ENCODE measurements at places on chromosomes 13 and 19. TPM values are rescaled to one million over a fixed set of nuclear protein-coding genes. Genes with fewer than 3 reads are reported as not detected.

GRCh38 chr19:29029268-29029958, 183.5 kb downstream of the UQCRFS1 start:
- H3K36me3 ChIP-seq, result no peaks in the 10 kb centered on the region
- DNase-seq, result no peak
- no peak overlapping the region for H3K4me3 ChIP-seq
- H3K27me3 ChIP-seq, result no peaks in the 10 kb centered on the region
- no peak overlapping the region for H3K27ac ChIP-seq

DNA sequence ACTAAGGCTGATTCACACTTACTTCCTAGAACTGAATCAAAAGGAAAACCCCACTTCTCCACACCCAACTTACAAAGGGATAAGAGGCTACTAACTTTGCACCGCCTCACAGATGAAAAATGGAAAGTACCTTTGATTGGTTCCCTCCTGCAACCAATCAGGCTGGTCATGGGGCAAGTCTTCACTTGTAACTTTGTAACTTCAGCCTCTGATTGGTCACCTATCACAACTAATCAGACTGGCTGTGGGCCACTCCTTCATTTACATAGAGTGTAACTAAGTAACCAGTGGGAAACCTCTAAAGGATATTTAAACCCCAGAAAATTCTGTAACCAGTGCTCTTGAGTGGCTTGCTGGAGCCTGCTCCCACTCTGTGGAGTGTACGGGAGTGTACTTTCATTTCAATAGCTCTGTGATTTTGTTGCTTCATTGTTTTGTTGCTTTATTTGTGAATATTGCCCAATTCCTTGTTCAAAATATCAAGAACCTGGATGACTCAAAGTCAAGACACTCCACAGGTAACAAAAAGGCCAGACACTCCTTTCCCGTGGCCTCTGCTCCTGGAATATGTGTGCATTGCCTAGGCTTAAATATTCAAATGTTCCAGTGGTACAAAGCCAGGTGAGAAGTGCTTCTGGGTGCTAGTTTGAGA, 50.5 kb downstream of the RFC3 start:
- H3K4me3 ChIP-seq, result no peak overlapping the region
- H3K36me3 ChIP-seq, result no peaks in the 10 kb centered on the region
- no peak for DNase-seq
- H3K4me1 ChIP-seq, result no peaks in the 10 kb centered on the region

DNA sequence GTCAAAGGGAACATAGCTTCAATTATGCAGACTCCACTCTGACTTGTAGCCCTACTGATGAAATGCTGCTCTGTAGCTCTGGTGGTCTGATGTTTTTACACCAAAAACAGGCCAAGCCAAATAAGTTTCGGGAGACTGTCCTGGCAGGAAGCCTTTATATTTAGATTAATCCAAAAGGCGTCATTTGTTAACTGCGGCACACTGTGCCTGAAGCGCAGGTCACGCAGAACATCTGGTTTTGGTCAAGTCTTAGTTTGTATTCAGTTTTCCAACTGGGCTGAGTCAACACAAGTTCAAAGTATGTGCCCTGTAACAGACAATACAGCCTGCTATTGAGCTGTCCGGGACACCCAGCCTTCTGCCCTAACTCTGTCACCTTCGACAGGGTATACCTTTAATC, 154.6 kb upstream of the IPO5 start:
- H3K4me3 ChIP-seq, result no peak overlapping the region
- H3K27ac ChIP-seq, result no peak overlapping the region
- no peaks in the 10 kb centered on the region for H3K27me3 ChIP-seq
- peaks cover 17% of the 10 kb centered on the region for H3K36me3 ChIP-seq
- DNase-seq, result no peak
- H3K4me1 ChIP-seq, result no peaks in the 10 kb centered on the region

DNA sequence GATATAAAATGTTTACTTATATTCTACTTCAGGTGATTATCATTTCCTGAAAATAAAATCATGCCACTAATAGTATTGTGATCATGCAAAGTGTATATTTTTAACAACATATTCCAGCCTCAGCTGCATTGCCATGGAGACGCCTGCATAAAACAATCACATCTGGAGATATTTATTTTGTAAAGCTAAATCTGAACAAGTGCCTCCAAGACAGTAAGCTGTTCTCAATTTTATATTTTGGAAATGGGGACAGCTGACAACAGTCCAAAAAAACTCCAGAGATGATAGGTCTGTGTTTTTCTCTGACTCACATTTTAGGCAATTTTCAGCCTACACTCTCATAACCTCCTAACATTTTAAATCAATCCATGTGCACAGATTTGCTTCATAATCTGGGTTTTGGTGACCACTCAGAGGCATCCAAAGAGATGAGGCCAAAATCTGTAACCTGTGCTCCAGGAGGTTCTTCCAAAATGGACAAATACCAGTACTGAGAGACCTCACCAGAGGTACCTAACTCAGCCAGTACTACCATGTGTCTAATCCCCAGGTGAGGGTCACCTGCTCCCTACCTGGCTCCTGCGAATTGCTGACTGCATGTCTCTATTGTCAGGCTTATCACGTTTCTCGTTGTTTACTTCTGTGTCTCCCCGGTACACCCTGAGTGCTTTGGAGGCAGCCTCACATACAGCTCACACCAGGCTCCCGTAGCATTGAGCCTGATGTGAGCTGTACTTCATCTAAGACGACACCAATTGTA, 62.7 kb downstream of the COL4A1 start:
- H3K36me3 ChIP-seq, result no peaks in the 10 kb centered on the region
- H3K27me3 ChIP-seq, result peaks cover 7% of the 10 kb centered on the region
- no peak overlapping the region for H3K27ac ChIP-seq
- H3K4me1 ChIP-seq, result no peaks in the 10 kb centered on the region
- no peak for DNase-seq

DNA sequence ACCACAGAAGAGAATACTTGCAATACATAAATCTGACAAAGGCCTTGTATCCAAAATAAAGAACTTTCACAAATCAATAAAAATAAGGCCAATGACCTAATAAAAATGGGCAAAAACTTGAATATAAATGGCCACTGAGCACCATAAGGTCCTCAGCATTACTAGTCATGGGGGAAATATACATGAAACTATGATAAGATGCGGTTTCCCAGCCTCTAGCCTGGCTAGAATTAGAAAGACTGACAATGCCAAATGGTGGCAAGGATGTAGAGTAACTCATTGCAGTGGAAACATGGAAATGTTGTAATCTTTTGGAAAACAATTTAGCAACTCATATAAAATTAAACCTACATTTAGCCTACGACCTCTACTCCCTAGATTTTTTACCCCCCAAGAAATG, 227.1 kb downstream of the GGACT start:
- peaks cover 6% of the 10 kb centered on the region for H3K36me3 ChIP-seq
- H3K4me1 ChIP-seq, result peaks cover 14% of the 10 kb centered on the region
- no peaks in the 10 kb centered on the region for H3K27me3 ChIP-seq
- no peak for DNase-seq

DNA sequence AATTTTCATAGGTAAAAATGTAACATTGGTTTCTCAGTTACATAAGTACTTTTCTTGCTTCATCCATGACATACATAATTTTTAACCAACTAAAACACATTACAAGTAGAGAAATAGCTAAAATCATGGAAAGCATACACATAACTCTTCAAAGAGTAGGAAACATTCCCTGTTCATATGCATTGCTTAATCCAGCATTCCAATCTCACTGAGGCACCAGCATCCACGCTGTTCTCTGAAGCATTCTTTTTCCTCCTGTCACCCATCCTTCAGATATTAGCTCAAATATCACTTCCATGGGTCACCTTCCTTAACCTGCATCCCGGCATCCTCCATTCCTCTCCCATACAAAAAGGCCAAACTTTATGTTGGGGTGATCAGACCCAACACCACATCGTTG, 79.1 kb downstream of the ZNF254 start:
- no peak overlapping the region for H3K27ac ChIP-seq
- DNase-seq, result no peak
- peaks cover 44% of the 10 kb centered on the region for H3K36me3 ChIP-seq
- H3K27me3 ChIP-seq, result no peaks in the 10 kb centered on the region

GRCh38 chr19:4977299-4978174, 8.6 kb downstream of the KDM4B start:
- peaks cover 15% of the 10 kb centered on the region for H3K4me1 ChIP-seq
- no peaks in the 10 kb centered on the region for H3K27me3 ChIP-seq
- no peaks in the 10 kb centered on the region for H3K36me3 ChIP-seq
- H3K4me3 ChIP-seq, result peak overlapping the region; percentile 64

- H3K36me3 ChIP-seq, result no peaks in the 10 kb centered on the region
- H3K4me3 ChIP-seq, result no peak overlapping the region
- DNase-seq, result no peak
- no peak overlapping the region for H3K27ac ChIP-seq
Measured at GRCh38 chr19:8648240-8648639, 17.8 kb downstream of the NFILZ start.

- H3K27ac ChIP-seq, result no peak overlapping the region
- no peaks in the 10 kb centered on the region for H3K36me3 ChIP-seq
- H3K27me3 ChIP-seq, result no peaks in the 10 kb centered on the region
- H3K4me1 ChIP-seq, result no peaks in the 10 kb centered on the region
- no peak overlapping the region for H3K4me3 ChIP-seq
Measured at GRCh38 chr13:106113796-106114195, 421.7 kb downstream of the EFNB2 start.

GRCh38 chr13:71524613-71525304, 342.2 kb downstream of the DACH1 start:
- no peaks in the 10 kb centered on the region for H3K36me3 ChIP-seq
- no peak overlapping the region for H3K4me3 ChIP-seq
- no peaks in the 10 kb centered on the region for H3K4me1 ChIP-seq
- H3K27me3 ChIP-seq, result no peaks in the 10 kb centered on the region
- DNase-seq, result no peak

- H3K27me3 ChIP-seq, result no peaks in the 10 kb centered on the region
- H3K4me3 ChIP-seq, result no peak overlapping the region
- H3K27ac ChIP-seq, result no peak overlapping the region
- no peak for DNase-seq
Measured at GRCh38 chr13:95783747-95784146, 106.8 kb downstream of the DNAJC3 start.

GRCh38 chr13:112688560-112689302, 1.1 kb upstream of the ATP11A start:
- no peaks in the 10 kb centered on the region for H3K27me3 ChIP-seq
- peak; percentile 85 for DNase-seq
- peak overlapping the region; percentile 86 for H3K4me3 ChIP-seq
- peak overlapping the region; percentile 89 for H3K27ac ChIP-seq

DNA sequence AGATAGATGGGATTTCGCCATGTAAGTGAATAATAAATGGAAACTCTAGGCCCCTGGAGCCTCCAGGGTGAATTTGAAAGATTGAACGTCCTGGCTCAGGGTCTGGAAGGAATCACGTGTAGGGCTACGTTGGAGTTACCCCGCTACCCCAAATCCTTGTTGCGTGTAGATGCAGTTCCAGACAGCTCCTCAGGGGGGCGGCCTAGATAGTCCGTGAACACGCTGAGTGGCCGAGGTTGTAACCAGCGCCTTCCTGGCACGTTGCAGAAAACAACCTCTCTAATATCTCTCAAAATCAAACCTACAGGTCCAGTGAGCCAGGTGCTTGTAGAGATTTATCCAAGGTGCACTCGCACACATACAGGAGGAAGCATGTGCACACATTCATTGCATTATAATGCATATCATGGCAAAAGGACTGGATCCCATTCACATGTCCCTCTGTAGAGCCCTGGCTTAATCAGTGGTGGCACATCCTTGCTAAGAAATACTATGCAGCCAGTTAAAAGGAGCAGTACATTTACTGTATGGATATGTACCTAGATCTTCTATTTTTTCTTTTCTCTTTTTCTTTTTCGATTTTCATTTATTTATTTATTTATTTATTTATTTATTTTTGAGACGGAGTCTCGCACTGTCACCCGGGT, 2.5 kb upstream of the KEAP1 start:
- H3K4me1 ChIP-seq, result peaks cover 30% of the 10 kb centered on the region
- peak overlapping the region; percentile 7 for H3K4me3 ChIP-seq
- no peak overlapping the region for H3K27ac ChIP-seq
- peak; percentile 78 for DNase-seq
- H3K27me3 ChIP-seq, result no peaks in the 10 kb centered on the region
- H3K36me3 ChIP-seq, result no peaks in the 10 kb centered on the region

GRCh38 chr13:82747291-82747690, 1135.0 kb downstream of the SLITRK1 start:
- no peaks in the 10 kb centered on the region for H3K4me1 ChIP-seq
- H3K36me3 ChIP-seq, result no peaks in the 10 kb centered on the region
- H3K27me3 ChIP-seq, result no peaks in the 10 kb centered on the region
- no peak for DNase-seq

GRCh38 chr19:32346901-32347300, 1.5 kb downstream of the ZNF507 start:
- DNase-seq, result no peak
- H3K4me3 ChIP-seq, result peak overlapping the region; percentile 99
- peaks cover 25% of the 10 kb centered on the region for H3K36me3 ChIP-seq
- H3K27ac ChIP-seq, result peak overlapping the region; percentile 93

- no peaks in the 10 kb centered on the region for H3K27me3 ChIP-seq
- DNase-seq, result no peak
- H3K4me1 ChIP-seq, result peaks cover 40% of the 10 kb centered on the region
- peak overlapping the region; percentile 83 for H3K27ac ChIP-seq
- peak overlapping the region; percentile 99 for H3K4me3 ChIP-seq
Measured at GRCh38 chr19:52138278-52138982, 1.3 kb downstream of the ZNF616 start.

DNA sequence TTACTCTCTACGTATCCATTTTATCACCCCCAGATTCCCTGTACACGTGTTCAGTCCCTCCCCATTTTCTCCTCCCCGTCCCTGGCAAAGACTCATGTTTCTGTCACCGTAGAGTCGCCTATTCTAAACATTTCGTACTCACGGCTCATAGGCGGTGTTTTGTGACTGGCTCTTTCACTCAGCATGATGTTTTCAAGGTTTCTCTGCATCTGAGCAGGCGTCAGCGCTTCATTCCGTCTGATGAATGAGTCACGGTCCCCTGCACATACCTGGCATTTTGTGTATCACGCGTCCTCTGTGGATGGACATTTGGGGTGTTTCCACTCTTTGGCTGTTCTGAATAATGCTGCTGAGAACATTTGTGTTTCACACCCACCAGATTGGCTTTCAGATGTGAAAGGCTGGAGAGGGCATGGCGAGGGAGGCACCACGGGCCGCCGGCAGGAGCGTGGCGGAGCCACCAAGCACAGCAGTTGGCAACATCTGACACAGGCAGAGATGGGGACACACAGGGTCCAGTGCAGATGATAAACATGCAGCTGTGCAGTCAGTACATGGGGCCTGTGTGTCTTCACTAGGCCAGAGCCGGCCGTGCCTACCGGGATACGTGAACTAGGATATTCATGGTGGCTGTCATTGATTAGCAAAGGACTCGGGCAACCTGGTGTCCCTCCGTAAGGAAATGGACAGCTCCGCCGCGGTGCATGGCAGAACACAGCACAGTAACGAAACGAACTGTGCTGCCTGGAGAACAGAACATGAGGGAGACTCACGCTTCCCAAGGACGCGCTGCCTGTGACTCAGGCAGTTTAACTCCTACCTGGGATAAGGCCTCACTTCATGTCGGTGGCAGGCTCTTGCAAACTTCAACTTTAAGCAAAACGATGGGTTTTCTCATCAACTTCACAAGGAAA, 117.2 kb downstream of the ATP11A start:
- no peak for DNase-seq
- no peaks in the 10 kb centered on the region for H3K27me3 ChIP-seq
- H3K4me3 ChIP-seq, result no peak overlapping the region
- peaks cover 5% of the 10 kb centered on the region for H3K4me1 ChIP-seq

Gene CEACAM7
- not detected for total RNA-seq

Gene LMTK3
- 0.40 TPM for total RNA-seq

Gene KLK6
- not detected for total RNA-seq

Gene ZIC5
- not detected for total RNA-seq

Gene OR7D2
- total RNA-seq, result not detected

Gene GPI
- 394 TPM for total RNA-seq

Gene LILRA5
- not detected for total RNA-seq

Gene SHC2
- not detected for total RNA-seq

Gene IL17D
- total RNA-seq, result 0.22 TPM

Gene NMRK2
- total RNA-seq, result not detected

Gene WASF3
- total RNA-seq, result not detected

Gene LAIR1
- total RNA-seq, result 60.2 TPM

Gene ZNF415
- 1.1 TPM for total RNA-seq
